CD4-positive, CD25-positive, alpha-beta regulatory T cell (primary cell): ENCODE measurements at places on chromosomes 11 and 22. TPM values are rescaled to one million over a fixed set of nuclear protein-coding genes. Genes with fewer than 3 reads are reported as not detected.

DNA sequence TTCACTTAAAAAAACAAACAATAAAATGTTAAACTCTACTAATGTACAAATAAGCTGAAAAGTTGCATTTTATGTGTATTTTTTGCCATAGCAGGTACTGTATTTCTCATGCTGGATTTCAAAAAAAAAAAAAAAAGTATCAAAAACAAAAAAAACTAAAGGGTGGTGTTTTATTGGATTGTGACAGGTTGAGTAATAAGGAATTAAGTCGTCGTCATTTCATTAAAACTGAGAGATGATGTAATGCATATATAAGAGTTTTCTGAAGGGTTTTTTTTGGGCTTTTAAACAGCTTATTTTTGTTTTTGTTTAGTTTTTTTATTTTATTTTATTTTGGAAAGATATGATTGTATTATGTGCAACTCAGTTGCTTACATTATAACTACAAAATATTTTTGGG, 10.9 kb upstream of the ADSL start:
- DNase-seq, result no peak
- H3K4me1 ChIP-seq, result peaks cover 55% of the 10 kb centered on the region
- H3K36me3 ChIP-seq, result peaks cover 6% of the 10 kb centered on the region
- no peaks in the 10 kb centered on the region for H3K27me3 ChIP-seq

- H3K27me3 ChIP-seq, result no peaks in the 10 kb centered on the region
- H3K27ac ChIP-seq, result no peak overlapping the region
- no peak overlapping the region for H3K4me3 ChIP-seq
- no peak for DNase-seq
- H3K36me3 ChIP-seq, result peaks cover 72% of the 10 kb centered on the region
These were observed 13.3 kb downstream of the ARHGAP1 start for GRCh38 chr11:46686886-46687795.

DNA sequence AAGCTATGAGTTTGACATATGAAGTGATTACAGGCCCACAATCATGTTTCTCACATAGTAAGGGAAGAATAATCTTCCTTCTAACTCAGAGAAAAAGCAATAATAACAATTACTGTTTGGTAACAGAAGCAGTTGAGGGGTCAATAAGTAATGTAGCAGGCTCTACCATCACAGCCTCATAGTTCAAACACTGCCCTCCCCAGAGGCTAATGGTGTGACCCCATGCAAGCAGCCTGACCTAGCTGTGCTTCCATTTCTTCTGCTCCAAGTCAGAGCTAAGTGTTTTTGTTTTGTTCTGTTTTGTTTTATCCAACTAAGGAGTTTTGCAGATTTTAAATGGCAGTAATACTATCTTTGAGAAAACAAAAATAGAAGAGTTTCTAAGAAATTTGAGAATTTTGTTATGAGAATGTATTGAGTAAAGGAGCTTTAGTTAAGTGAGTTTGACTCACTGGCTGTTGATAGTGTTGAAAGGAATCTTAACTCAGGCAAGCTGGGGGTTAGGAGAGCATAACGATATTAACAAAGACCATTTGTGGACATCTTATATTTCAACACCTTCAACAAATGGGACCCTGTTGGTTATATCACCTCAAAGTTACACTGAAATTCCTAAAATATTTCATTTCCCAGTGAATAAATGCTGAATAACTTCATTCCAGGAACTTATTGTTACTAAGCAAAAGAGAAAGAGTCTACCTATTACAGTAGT, 48.5 kb downstream of the GUCY1A2 start:
- H3K4me3 ChIP-seq, result no peak overlapping the region
- no peaks in the 10 kb centered on the region for H3K4me1 ChIP-seq
- H3K36me3 ChIP-seq, result no peaks in the 10 kb centered on the region

GRCh38 chr22:29369460-29369859, 18.9 kb downstream of the AP1B1 start:
- no peak overlapping the region for H3K4me3 ChIP-seq
- no peaks in the 10 kb centered on the region for H3K27me3 ChIP-seq
- no peaks in the 10 kb centered on the region for H3K4me1 ChIP-seq
- peaks cover 21% of the 10 kb centered on the region for H3K36me3 ChIP-seq
- H3K27ac ChIP-seq, result no peak overlapping the region

GRCh38 chr11:122523846-122524805, 131.4 kb upstream of the UBASH3B start:
- no peaks in the 10 kb centered on the region for H3K36me3 ChIP-seq
- H3K27ac ChIP-seq, result no peak overlapping the region
- H3K4me3 ChIP-seq, result no peak overlapping the region
- no peaks in the 10 kb centered on the region for H3K4me1 ChIP-seq
- peaks cover 3% of the 10 kb centered on the region for H3K27me3 ChIP-seq

DNA sequence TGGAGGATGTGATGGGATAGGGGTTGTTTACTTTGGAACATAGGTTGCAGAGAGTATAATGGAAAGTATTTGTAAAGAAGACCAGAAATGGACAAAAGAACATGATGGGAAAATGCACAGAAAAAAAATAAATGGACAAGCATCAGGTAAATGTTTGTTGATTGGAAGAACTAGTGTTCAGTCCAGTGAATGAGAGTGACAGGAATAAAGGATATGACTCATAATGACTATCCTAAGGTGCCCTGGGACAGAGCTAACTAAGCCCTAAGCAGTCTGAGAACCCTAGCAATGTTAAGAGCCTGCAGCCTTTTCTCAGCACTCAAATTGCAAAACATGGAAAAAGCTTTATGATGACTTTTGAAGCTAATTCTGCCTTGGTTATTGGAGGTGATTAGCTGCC, 732.8 kb upstream of the ANO5 start:
- no peaks in the 10 kb centered on the region for H3K36me3 ChIP-seq
- H3K4me1 ChIP-seq, result no peaks in the 10 kb centered on the region

DNA sequence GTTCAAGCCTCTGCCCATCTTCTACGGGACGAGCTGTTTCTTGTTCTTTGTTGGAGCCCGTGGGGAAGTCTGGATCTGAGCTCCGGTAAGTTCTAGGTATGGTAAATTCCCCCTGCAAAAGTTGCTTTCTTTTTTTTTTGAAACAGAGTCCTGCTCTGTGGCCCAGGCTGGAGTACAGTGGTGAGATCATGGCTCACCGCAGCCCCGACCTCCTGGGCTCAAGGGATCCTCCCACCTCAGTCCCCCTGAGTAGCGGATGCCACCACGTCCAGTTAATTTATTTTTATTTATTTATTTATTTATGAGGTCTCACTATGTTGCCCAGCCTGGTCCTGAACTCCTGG, 35.5 kb upstream of the MOB2 start:
- H3K36me3 ChIP-seq, result peaks cover 5% of the 10 kb centered on the region
- no peaks in the 10 kb centered on the region for H3K27me3 ChIP-seq
- peaks cover 23% of the 10 kb centered on the region for H3K4me1 ChIP-seq

- H3K27me3 ChIP-seq, result no peaks in the 10 kb centered on the region
- no peak for DNase-seq
- H3K4me1 ChIP-seq, result peaks cover 26% of the 10 kb centered on the region
- no peak overlapping the region for H3K27ac ChIP-seq
- no peaks in the 10 kb centered on the region for H3K36me3 ChIP-seq
- H3K4me3 ChIP-seq, result no peak overlapping the region
These were observed 2.2 kb upstream of the TMPRSS13 start for GRCh38 chr11:117931331-117931950.

- peaks cover 19% of the 10 kb centered on the region for H3K4me1 ChIP-seq
- peaks cover 19% of the 10 kb centered on the region for H3K27me3 ChIP-seq
- no peak for DNase-seq
- no peaks in the 10 kb centered on the region for H3K36me3 ChIP-seq
- H3K4me3 ChIP-seq, result no peak within 1 kb of the TSS
- no peak within 1 kb of the TSS for H3K27ac ChIP-seq
These were observed at the start of gene NCAM1 for GRCh38 chr11:112961146-112961668. Gene NCAM1 (plus strand): TSS chr11:112961420.

The ALDH3B1 gene
- total RNA-seq, result not detected

The OTOG gene
- not detected for total RNA-seq

The B4GAT1 gene
- 3.5 TPM for total RNA-seq

The SUN2 gene
- 454 TPM for total RNA-seq

The TMEM121B gene
- 0.10 TPM for total RNA-seq

The TSPAN32 gene
- total RNA-seq, result 60.0 TPM

The GLB1L3 gene
- total RNA-seq, result 2.0 TPM
